Progenitor cell of endocrine pancreas (in vitro differentiated cells): ENCODE measurements at places on chromosomes 3 and 15. TPM values are rescaled to one million over a fixed set of nuclear protein-coding genes. Genes with fewer than 3 reads are reported as not detected.

The IL17RE gene
- 4.9 and 7.0 TPM in 2 replicates for total RNA-seq

The ILDR1 gene
- total RNA-seq = 5.0 and 5.4 TPM in 2 replicates

The TGFBR2 gene
- total RNA-seq = 21.1 and 21.2 TPM in 2 replicates

The ALG3 gene
- 34.5 and 35.3 TPM in 2 replicates for total RNA-seq

GRCh38 chr3:193778676-193779075, 185.7 kb downstream of the OPA1 start:
- no peak for DNase-seq

GRCh38 chr3:40337136-40338108, 27.9 kb downstream of the EIF1B start:
- no peak for DNase-seq

GRCh38 chr3:5198313-5198677, 10.8 kb downstream of the EDEM1 start:
- DNase-seq = no peak

DNA sequence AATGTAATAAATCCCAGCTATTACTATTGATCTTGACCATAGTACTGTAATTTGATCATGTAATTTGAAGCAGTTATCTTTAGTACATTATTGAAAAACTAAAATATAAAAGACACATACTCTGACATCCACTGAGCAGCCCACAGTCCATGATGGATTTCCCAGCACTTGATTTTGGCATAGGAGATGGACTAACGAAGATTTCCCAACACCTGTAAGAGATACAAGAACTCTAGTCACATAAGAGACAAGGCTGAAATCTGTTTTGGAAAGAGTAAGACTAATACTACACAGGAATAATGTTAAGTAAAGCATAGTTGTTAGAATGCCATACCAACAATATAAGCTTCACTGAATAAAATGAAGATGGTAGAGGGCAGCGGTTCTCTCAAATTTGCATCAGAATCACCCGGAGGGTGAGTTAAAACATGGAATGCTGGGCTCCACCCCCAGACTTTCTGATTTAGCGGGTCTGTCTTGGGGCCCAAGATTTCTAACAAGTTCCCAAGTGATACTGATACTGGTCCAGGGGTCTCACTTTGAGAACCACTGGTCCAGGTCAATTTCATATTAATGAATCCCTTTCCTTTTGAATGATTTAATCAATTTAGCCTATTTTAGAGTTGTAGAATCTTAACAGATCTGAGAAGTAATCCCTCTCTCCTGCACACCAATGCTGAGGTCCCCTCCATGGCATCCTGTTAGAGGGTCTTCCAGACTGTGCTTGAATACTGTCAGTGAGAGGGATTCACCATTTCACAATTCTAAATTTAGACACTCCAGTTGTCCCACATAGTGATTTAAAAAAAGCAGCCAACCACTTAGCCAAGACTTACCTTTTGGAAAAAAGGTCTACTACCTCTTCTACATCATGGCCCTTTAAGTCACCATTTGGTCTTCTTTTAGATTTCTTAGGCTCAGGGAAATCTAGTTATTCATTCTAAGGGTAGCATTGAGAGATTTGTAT, 11.5 kb downstream of the RABL3 start:
- DNase-seq = no peak

GRCh38 chr3:67302489-67302888, 304.4 kb downstream of the KBTBD8 start:
- no peak for DNase-seq
